ENCODE measurements at places on chromosomes 5 and 9.
A peak's percentile ranks its signal among the peaks of the same experiment; 100 is the strongest.

GRCh38 chr5:52013523-52013922, 630.3 kb downstream of the ISL1 start:
- DNase-seq: no peak

DNA sequence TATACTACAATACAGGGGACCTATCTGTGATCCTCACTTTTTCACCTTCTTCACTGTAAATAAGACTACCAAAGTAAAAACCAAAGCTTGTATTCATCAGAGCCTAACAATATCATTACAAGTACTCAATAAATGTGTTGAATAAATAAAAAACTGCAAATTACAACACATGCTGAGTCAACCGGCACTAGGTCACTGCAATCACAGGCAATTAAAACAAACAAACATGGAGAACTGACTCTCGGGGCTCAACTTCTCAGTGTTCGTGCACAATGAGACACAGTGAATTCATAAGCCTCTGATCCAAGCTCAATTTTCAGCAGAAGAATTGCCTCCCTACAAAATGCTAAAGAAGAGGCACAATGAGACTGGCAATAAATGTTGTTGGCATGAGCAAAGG, 69.2 kb downstream of the CDK5RAP2 start:
- no peak for DNase-seq

GRCh38 chr9:87479801-87480201, 17.9 kb upstream of the DAPK1 start:
- peak; percentile 53 for DNase-seq

- no peak for DNase-seq
Measured at GRCh38 chr5:22650511-22650910, 202.6 kb downstream of the CDH12 start.

- DNase-seq: no peak
Measured at GRCh38 chr5:88256872-88257271, 11.8 kb downstream of the TMEM161B start.

GRCh38 chr9:93172666-93173364, 11.1 kb upstream of the WNK2 start:
- DNase-seq: no peak

DNA sequence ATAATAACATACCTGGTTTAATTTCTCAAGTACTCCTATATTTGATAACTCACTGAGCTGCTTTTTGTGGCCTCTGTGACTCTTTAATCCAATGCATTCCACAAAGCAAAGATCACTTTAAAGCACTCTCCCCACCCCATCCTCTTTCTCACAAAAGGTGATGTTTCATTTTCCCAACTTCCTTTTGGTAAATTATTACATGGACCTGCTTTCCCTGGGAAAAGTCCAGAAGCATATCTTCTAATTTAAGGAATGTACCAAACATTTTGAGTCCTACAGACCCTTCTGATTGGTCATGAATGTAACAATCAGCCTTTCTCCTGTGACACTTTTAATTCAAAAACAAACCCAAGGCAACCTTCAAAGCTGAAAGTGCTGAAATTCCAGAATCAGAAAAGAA, 71.1 kb downstream of the MLLT3 start:
- DNase-seq: no peak

DNA sequence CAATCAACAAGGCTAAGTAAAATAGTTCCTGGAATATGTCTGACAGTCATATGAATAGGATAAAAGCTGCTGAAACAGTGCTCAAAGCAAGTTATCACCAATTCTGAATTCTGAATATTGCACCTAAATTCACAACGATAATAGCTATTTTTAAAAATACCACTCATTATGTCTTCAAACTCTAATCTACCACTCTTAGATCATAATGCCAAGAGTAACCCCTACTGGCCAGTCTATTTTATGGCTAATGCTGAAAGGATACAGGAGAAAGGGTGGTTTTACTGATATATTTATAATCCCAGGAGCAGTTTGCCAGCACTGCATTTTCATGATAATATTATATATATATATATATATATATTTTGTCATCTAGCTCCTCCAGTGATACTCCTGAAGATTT, 232.8 kb downstream of the PDE4D start:
- peak; percentile 17 for DNase-seq

DNA sequence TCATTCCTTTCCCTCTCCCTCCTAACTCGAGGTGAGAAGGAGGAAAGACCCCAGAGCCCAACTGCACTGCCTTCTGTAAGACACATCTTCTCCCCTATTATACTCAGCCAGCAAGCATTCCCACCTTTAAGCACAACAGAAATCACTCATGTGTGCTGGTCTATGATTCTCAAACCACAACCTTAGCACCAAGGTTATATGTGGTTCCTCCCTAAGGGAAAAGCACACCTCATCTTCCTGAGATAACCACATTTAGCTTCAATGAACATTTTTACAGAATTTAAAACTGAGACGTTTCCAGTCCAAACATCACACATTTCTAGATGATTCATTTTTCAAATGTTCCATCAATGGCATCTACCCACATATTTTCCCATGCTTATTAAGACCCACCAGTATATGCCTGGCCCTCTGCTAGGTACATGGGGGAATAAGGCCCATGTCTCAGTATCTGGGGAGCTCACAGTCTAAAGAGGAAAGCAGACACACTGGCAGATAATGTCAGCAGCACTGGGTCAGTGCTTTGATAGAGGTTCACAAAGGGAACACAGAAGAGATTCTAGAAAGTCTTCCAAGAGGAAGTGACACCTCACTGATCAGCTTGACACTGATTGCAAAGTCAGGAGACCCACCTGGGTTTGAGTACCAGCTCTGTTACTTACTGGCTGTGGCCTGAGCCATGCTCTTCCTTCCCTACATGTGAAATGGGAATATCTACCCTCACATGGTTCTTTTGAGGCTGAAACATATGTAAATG, 245.4 kb downstream of the DENND1A start:
- no peak for DNase-seq

GRCh38 chr5:141636413-141637122, at the start of the genes HDAC3 and RELL2:
Gene HDAC3 (minus strand): TSS chr5:141636849. CDS start chr5:141636790, 59 bp downstream.
Gene RELL2 (plus strand): TSS chr5:141636997. CDS start chr5:141638226, 1,229 bp downstream.
- peak; percentile 98 for DNase-seq

- no peak for DNase-seq
Measured at GRCh38 chr5:142837081-142837725, 67.0 kb downstream of the ARHGAP26 start.

GRCh38 chr5:87390576-87391199, 22.0 kb downstream of the CCNH start:
- no peak for DNase-seq

- DNase-seq: no peak
Measured at GRCh38 chr9:81069038-81069795, 620.1 kb downstream of the TLE1 start.

DNA sequence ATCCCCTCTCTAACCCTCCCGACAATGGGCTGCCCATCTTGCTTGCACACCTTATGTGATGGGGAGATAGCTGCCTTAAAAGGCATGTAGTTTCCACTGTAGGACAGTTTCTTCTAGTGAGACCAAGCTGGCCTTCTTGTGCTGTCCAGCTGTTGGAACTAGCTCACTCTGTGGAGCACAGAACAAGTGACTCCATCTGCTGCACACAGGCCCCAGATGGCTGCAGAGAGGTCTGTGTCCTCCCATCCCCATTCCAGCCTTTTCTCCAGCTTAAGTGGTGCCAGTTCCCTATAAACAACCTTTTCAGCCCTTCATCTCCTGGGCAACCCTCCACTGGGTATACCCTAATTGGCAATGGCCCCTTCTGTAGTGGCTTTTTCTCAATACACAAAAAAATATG, 18.7 kb upstream of the PSD2 start:
- no peak for DNase-seq

- peak; percentile 73 for DNase-seq
Measured at GRCh38 chr9:108885643-108886348, 23.7 kb downstream of the ACTL7A start.
